ENCODE measurements at places on chromosomes 1 and 21. TPM values are rescaled to one million over a fixed set of nuclear protein-coding genes. Genes with fewer than 3 reads are reported as not detected.

Gene CENPS
- total RNA-seq: 10.2 TPM

Gene SETSIP
- total RNA-seq: not detected

Gene NHLH1
- total RNA-seq: not detected

Gene MYOM3
- 0.69 TPM for total RNA-seq

Gene HSD11B1
- total RNA-seq: 16.9 TPM

DNA sequence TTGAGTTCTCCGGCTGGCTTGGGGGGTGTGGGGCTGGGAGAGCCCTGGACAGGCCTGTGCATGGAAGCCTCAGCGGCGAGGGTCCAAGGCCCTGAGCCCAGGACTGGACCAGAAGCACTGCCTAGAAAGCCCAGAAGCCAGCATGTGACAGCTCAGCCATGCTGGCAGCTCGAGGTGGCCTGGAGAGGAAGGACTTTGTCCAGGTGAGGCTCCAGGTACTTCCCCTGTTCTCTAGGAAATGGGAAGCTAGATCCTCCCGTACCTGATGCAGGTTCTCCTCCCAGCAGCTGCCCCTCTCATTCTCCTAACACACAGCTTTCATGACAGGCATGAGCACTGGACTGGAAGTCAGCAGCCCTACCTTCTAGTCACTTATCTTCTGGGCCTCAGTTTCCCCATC is 6.4 kb downstream of the PADI3 start:
- DNase-seq: no peak

DNA sequence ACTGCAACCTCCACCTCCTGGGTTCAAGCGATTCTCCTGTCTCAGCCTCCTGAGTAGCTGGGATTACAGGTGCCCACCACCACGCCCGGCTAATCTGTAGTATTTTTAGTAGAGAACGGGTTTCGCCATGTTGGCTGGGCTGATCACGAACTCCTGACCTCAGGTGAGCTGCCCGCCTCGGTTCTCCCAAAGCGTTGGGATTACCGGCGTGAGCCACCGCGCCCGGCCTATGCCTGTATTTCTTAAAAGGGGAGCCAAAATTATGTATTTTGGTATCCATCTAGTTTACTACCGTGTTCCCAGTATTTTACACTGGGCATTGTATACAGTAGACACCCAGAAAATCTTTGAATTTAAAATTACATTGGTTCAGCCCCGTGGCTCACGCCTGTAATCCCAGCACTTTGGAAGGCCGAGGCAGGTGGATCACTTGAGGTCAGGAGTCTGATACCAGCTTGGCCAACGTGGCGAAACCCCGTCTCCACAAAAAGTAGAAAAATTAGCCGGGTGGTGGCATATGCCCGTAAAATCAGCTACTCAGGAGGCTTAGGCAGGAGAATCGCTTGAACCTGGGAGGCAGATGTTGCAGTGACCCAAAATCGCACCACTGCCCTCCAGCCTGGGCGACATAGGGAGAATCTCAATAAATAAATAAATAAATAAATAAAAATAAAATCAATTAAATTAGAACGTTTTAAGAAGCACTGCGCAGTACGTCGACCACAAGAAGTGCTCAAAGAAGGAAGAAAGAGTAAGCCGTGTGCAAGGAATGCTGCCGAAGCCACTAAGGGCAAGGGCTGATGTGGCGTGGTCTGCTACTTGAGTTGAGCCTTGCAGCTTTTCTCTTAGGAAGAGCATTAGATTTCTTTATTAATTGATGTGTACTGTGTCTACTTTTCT is 1.5 kb upstream of the THRAP3 start:
- DNase-seq: peak; percentile 62

- no peak for DNase-seq
These were observed 10.0 kb downstream of the ZSCAN20 start for GRCh38 chr1:33482412-33482811.

DNA sequence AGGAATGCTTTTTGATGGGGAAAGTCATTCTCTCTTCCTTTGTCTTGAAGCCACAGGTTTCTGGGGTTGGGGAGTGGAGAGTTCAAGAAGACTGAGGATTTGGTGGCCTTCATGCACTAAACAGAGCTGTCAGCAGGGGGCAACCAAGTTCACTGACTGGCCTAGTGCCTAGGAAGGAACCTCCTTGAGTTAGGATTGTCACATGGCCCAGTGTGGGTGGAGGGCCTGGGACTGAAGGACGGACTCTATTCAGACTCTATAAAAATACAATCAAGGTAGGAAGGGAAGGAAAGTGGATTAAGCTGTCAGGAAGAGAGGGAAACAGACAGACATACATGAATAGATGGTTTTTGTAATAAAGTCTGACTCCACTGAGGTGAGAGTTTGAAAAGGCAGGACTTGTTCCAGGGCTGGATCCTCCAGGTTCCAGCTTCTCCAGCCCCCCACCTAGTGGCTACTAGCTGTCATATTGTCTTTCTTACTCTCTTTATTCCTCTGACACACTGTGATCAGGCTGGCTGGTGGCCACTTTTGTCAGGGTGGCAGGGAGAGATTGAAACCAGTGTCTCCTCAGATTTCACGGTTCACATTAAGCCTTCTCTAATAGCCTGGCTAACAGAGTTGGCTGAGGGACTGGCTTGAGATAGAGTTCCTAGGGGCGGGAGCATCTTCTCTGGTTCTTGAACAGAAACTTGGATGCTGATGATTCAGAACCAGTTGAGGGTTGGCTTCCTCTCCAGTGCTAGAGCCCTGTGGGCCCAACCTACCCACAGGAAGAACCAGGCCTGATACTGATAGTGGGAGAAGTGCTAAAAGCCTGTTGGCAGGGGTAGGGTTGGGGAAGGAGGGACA is 4.1 kb upstream of the SH3BGRL3 start:
- DNase-seq: peak; percentile 85

- no peak for DNase-seq
These were observed 122.4 kb downstream of the MAST2 start for GRCh38 chr1:45925728-45926287.

- peak; percentile 77 for DNase-seq
These were observed 147.0 kb downstream of the GABPA start for GRCh38 chr21:25881524-25882376.

DNA sequence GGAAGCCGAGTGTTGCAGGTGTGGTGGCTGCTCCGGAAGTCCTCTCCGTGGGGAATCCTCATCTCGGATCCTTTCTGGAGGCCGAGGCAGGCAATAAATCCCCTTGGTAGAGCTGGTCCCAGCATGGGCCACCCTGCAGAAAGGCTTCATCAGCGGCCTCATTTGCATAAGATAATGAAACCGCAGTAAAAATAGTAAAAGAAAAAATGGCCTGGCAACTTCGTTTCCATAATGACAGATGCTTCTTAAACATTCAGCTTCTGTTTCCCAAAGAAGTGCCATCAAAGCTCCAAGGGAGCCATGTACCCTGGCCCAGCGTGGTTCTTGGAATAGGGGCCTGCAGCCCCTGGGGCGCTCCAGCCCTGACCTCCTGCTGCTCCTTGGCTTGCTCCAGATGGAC is 244.1 kb downstream of the GRIK3 start:
- DNase-seq: no peak

DNA sequence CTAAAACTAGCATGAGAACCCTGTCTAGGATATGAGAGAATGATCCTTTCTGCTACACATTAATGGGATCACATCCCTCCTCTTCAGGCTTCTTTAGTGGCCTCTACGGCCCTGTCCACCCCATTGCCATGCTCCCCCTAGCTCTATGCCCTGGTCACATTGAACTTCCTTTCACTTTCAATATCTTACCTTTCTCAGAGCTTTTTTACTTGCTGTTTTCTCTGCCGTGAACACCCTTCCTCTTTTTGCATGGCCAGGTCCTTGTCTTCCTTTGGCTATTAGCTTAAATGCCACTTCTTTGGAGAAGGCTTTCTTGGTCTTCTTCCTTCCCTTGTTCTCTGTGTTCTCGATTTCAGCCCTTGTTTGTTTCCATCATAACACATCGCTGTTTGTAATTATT is 97.4 kb downstream of the GIPC2 start:
- no peak for DNase-seq

DNA sequence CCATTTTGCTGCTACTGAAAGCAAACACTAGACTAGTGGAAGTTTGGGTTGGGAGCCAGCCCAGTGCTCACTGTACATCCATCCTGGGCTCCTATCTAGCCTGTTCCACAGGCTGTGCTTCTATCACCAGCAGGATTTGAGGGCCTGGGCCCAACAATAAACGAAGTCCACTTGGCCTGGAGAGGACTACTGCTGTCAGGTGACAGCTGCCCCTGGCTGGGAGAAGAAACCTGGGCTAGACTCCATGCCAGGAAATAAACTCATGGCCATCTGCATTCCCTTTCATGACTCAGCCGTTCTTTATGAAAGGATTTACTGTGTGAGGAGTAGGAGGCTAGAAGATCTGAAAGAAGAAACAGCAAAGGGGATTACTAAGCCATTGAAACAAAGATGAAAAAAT is 35.5 kb downstream of the COLGALT2 start:
- no peak for DNase-seq

GRCh38 chr21:45768740-45769048 is 125.2 kb downstream of the PCBP3 start:
- no peak for DNase-seq
